T-cell (primary cell): ENCODE measurements at places on chromosomes 2 and 18. TPM values are rescaled to one million over a fixed set of nuclear protein-coding genes. Genes with fewer than 3 reads are reported as not detected.

GRCh38 chr2:102789349-102790090 is 27.7 kb downstream of the TMEM182 start:
- DNase-seq: no peak

- DNase-seq: no peak
Observed at GRCh38 chr2:66439812-66440542, 5.1 kb downstream of the MEIS1 start.

DNA sequence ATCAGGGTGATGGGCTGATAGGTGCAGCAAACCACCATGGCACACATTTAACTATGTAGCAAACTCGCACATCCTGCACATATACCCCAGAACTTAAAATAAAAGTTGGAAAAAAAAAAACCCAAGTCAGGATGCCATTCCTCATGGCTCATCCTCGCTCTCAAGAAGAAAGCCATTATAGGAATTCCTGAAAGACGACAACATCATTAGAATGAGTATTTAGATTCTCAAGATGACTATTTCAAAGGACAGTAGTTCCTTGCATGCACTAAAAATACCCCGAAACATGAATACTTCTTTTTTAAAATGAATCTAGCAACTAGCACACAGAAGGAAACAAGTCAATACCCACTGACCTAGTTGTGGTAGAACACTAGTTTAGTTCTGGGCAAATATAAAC is 285.8 kb upstream of the REV1 start:
- no peak for DNase-seq

DNA sequence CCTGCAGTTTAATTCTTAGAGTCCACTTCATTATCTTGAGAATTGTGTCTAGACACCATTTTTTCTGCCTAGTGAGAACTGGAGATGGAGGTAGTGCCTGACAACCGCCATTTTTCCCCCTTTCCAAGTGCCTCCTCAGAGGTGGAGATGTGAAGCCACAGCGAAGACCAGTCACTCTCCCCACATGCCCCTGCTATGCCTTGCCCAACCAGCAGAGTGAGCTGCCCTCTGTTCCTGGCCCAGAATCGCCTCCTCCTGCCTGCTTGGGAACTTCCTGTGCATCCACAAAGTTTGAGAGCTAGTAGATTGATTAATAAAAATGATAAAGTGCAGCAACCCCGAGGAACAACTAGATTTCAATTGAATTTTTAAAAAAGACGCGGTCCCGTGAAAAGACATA is 123.3 kb downstream of the CLIP4 start:
- no peak for DNase-seq

- no peak for DNase-seq
Observed at GRCh38 chr18:35378574-35378896, 1.4 kb upstream of the ZNF396 start.

DNA sequence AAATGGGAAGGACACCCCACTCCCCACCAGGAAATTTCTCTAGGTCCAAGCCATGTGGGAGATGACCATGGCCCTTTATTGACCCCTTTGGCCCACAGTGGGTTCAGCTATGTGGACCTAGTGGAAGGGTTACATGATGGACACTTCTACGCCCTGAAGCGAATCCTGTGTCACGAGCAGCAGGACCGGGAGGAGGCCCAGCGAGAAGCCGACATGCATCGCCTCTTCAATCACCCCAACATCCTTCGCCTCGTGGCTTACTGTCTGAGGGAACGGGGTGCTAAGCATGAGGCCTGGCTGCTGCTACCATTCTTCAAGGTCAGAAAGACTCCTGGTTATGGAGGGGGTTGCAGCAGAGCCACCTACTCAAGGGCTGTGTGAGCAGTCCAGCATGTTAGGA is 1.3 kb downstream of the STK16 start:
- DNase-seq: no peak

GRCh38 chr2:169189132-169189531 is 119.8 kb downstream of the DHRS9 start:
- no peak for DNase-seq

GRCh38 chr18:40016405-40016804 is 1938.6 kb upstream of the PIK3C3 start:
- no peak for DNase-seq

DNA sequence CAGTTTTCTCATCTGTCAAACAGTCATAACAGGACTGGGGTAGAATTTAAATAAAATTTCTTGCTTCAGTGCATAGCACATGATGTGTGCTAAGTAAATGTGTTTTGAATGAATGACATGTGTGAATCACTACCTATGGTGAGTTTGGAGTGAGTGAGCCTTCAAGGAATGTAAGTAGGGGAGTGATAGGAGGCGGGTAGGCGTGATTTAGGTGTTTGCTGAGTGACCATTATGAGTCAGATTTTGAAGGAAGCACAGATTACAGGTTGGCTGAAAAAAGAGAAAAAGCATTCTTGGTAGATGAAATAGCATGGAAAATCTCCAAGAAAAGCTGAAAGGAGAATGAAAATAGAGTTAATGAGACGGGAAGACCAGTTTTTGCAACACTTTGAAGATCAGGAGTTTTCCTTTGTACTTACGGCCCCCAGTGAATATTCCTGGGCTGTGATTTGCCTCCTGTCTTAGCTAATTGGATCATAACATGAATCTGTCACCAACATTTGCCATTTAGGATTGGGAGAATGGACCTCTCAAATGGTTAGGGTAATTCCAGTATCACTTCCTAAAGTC is 136.9 kb upstream of the GATA6 start:
- DNase-seq: no peak

DNA sequence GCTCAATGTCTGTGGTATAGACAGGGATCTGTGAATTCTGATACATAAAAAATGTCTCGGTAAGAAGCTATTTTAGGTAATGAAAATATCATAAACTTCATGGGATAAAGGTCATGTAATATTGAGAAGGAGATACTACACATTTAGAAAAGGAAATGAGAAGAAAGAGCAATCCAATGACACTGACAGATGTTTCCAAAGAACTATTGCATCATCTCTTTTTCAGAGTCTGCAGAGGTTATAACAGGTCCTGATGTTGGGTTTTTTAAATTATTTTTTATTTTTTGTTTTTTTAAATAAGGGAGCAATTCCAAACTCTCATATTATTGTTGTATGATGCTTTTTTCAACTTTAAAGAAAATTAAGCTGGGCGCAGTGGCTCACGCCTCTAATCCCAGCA is 176.9 kb downstream of the KCNH7 start:
- no peak for DNase-seq

DNA sequence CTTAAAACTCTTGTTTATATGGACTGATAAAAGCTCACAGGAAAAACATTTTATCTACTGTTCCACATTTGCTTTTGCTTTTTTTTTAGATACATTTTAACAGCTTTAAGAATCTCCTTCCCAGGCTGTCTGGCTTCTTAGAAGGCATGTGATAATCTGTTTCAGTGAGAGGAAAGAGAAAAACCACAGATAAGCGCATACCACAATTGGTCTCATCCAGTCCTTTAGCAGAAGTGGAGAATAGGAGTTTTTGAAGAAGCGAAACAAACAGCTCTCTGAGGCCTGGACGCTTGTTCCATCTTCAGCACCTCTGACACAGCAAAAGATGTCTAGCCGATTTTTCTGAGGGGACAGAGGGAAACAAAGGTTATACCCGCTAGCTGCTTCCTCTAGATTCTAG is 37.6 kb downstream of the RMC1 start:
- no peak for DNase-seq

DNA sequence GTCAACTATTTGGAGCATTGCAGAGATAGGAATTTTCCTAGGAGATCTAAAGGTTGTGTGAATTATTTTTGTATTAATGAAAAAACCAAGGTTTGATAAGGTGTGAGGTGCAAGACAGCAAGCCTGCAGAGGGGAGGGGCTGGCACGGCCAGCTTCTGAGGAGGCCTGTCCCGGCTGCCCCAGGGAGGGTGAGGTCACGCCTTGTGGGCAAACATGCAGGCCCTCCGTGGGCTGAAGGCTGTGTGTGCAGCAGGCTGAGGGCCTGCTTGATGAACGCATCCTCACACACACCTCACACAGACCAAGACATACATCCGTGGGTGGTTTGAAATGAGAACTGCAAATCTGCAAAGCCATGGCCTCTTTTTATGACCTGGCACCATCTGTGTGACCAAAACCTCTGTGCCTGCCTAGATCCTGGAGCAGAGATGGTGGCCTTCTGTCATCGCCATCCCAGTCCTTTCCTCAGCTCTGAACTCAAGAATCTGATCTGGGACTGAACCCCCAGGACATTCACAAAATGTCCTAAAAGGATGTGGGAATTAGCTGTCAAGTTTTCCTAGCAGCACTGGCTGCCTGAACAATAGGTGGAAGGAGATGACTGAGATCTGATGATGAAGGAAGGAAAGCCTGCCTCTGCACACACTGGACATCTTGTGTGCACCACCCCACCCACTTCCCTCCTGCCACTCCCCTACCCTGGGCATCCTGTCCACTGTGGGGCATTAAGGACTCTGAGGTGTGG is 102.4 kb upstream of the MGAT4A start:
- no peak for DNase-seq

GRCh38 chr18:21129566-21130216 is 18.1 kb upstream of the ROCK1 start:
- no peak for DNase-seq

- DNase-seq: no peak
Observed at GRCh38 chr2:43880952-43881351, 42.2 kb downstream of the ABCG8 start.

- no peak for DNase-seq
Observed at GRCh38 chr2:160993654-160994061, 166.6 kb upstream of the TANK start.

- no peak for DNase-seq
Observed at GRCh38 chr2:24870891-24871705, 48.9 kb downstream of the ADCY3 start.

- DNase-seq: no peak
Observed at GRCh38 chr2:64462940-64463700, 9.2 kb downstream of the LGALSL start.

GRCh38 chr2:148565272-148565894 is 79.2 kb upstream of the EPC2 start:
- no peak for DNase-seq

GRCh38 chr2:11744631-11745394 is 1.6 kb upstream of the LPIN1 start:
- DNase-seq: peak; percentile 31

DNA sequence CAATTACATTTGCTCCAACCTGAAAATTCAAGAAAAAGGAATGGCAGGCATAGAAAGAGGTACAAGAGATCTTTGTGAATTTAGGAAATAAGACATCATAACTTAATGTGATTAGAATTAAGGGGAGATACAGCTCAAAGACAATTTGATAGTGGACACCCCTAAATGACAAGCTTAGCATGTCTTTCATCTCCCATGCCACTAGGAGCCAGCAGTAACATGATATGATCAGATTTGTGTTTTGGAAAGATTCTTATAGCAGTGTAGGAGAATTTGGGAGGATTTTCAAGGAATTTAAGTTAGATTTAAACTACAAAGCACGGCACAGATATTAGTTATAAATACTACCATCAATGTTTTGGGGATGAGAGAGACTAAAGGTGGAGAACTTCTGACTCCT is 340.8 kb downstream of the RDH14 start:
- DNase-seq: no peak

DNA sequence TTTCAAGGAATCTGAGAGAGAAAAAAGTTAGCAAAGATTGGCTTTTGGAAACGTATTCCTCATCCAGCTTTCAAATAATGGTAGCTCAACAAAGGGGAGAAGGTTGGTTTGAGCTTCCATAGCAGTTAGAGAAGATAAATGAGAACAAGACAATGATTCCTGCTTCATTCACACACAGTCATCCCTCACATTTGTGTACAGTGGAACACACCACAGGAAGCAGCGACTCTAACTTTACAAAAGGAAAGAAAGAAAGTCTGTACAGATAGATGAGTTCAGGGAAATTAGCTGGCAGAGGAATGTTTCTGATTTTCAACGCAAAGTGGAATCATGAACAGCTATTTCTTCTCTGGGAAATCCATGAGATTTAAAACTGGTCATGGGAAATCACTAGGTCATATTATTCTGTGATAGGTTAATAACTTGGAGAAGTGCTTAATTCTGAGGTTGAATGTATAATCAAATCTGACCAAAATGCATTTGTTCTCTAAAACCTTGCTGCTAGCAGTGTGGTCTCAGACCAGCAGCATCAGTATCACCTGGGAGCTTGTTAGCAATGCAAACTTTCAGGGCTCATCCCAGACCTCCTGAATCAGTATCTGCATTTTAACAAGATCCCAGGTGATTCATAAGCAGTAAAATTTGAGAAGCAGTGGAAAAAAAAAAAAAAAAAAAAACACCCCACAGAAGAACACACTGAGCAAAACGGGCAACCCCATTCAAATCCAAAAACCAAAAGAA is 112.0 kb downstream of the GRB14 start:
- no peak for DNase-seq

GRCh38 chr18:24995056-24995455 is 356.9 kb downstream of the ZNF521 start:
- DNase-seq: no peak

GRCh38 chr2:218857371-218858137 is 2.1 kb upstream of the WNT6 start:
- no peak for DNase-seq

DNA sequence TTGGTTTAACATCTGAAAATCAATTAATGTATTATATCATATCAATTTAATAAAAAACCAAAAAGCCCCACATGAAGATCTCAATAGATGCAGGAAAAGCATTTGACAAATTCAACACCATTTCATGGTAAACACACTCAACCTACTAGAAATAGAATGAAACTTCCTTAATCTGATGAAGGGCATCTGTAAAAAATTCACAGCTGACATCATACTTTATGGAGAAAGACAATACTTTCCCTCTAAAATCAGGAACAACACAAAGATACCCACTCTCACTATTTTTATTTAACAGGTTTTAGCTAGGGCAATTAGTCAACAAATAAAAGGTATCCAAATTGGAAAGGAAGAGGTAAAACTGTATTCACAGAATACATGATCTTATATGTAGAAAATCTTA is 303.0 kb upstream of the ZEB2 start:
- DNase-seq: no peak

DNA sequence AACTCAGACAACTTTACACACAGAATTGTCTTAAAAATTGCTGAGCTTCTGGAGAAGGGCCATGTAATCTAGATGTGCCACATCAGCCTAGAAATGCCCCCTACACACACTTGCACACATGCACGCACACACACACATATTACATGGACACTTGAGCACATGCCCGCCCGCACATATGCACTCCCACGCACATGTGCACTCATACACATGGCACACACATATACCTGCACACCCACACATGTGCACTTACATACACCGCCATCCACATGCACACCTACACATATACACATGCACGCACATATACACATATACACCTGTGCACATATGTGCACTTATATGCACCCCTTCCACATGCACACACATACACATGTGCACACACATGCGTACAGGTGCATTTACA is 213.7 kb downstream of the SEPTIN10 start:
- DNase-seq: no peak

- no peak for DNase-seq
Observed at GRCh38 chr2:170217778-170218251, 39.9 kb downstream of the MYO3B start.

The PROM2 gene
- 2.1 TPM for total RNA-seq

The ITPRIPL1 gene
- 13.1 TPM for total RNA-seq

The TACR1 gene
- total RNA-seq: not detected

The CCDC121 gene
- 0.49 TPM for total RNA-seq

The BOLA3 gene
- total RNA-seq: 15.5 TPM

The AGAP1 gene
- 5.4 TPM for total RNA-seq

The HES6 gene
- 1.9 TPM for total RNA-seq

The LAMA3 gene
- total RNA-seq: 0.26 TPM

The DCC gene
- total RNA-seq: not detected

The SLC23A3 gene
- total RNA-seq: 0.85 TPM

The REG1B gene
- total RNA-seq: 6.5 TPM

The RRM2 gene
- 2.6 TPM for total RNA-seq

The FNDC4 gene
- 0.16 TPM for total RNA-seq

The TSPYL6 gene
- total RNA-seq: not detected

The EIF2AK2 gene
- total RNA-seq: 31.4 TPM

The MBD2 gene
- total RNA-seq: 96.2 TPM
